ENCODE measurements at places on chromosomes 7 and 10.

DNA sequence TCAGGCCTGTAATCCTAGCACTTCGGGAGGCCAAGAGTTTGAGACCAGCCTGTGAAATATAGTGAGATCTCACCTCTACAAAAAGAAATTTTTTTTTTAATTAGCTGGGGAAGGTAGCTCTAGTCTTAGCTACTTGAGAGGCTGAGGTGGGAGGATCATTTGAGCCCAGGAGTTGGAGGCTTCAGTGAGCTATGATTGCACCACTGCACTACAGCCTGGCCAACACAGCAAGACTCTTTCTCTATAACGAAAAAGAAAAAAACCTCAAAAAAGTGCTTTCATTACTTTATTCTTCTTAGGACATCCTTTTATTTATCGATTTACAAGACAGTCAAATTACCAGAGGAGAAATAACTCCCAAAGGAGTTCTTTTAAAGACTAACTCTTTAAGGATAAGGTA is 49.4 kb upstream of the EXOC4 start:
- DNase-seq, result no peak

GRCh38 chr10:5461203-5461588 is 38.2 kb downstream of the CALML5 start:
- no peak for DNase-seq

GRCh38 chr7:14104861-14105260 is 115.4 kb upstream of the ETV1 start:
- DNase-seq, result no peak

GRCh38 chr7:79320741-79321473 is 132.6 kb downstream of the MAGI2 start:
- DNase-seq, result no peak

GRCh38 chr10:35903021-35903420 is 260.9 kb upstream of the FZD8 start:
- no peak for DNase-seq

GRCh38 chr10:123868038-123869019 is 23.3 kb downstream of the CPXM2 start:
- no peak for DNase-seq

GRCh38 chr10:132148261-132149251 is 38.2 kb upstream of the DPYSL4 start:
- DNase-seq, result no peak

GRCh38 chr10:111137587-111137986 is 60.8 kb downstream of the ADRA2A start:
- DNase-seq, result no peak

GRCh38 chr7:108358553-108358952 is 97.7 kb downstream of the NRCAM start:
- no peak for DNase-seq

GRCh38 chr7:89511900-89512299 is 642.4 kb upstream of the STEAP1 start:
- no peak for DNase-seq

DNA sequence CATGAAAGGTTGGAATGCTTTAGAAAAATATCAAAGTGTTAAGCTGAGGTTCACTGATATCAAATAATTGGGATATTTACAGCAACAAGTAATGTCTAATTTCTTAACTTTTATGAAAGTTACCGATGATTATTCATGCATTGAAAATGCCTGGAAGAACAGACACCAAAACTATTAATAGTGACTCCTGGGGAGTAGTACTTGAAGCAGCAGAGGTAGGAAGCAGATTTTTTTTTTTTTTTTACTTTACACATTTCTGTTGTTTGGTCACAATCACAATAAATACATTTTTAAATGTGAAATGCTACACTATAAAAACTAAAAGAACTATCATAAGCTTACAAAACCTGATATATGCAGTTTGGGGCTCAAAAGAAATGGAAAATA is 70.5 kb upstream of the FGL2 start:
- no peak for DNase-seq
